ENCODE measurements at places on chromosomes 6 and 20. TPM values are rescaled to one million over a fixed set of nuclear protein-coding genes. Genes with fewer than 3 reads are reported as not detected.

Gene C20orf204
- total RNA-seq = 2.1 TPM

Gene FRMD1
- total RNA-seq = not detected

Gene CPXM1
- 0.14 TPM for total RNA-seq

Gene IL17A
- total RNA-seq = not detected

Gene RHAG
- total RNA-seq = not detected

Gene LRRN4
- total RNA-seq = under 0.01 TPM

Gene BMP2
- total RNA-seq = 41.5 TPM

Gene SLC12A5
- under 0.01 TPM for total RNA-seq

Gene MCM9
- 15.9 TPM for total RNA-seq

Gene SSTR4
- not detected for total RNA-seq

Gene CDH26
- not detected for total RNA-seq

Gene MAFB
- 1.7 TPM for total RNA-seq

Gene KIF16B
- total RNA-seq = 9.4 TPM

Gene HCK
- not detected for total RNA-seq

Gene MUC21
- total RNA-seq = not detected

Gene PSMB1
- total RNA-seq = 363 TPM

Gene COL12A1
- 16.1 TPM for total RNA-seq

Gene CDKAL1
- 26.9 TPM for total RNA-seq

Gene GCNT2
- total RNA-seq = 19.8 TPM

Gene RIPOR2
- not detected for total RNA-seq

Gene ID1
- total RNA-seq = 204 TPM

Gene ARFGAP1
- total RNA-seq = 54.7 TPM

Gene SLC25A27
- 4.2 TPM for total RNA-seq

Gene BTN1A1
- not detected for total RNA-seq

Gene RUNX2
- total RNA-seq = not detected

Gene RNF144B
- 135 TPM for total RNA-seq

Gene RSPH9
- 0.14 TPM for total RNA-seq

Gene PDYN
- not detected for total RNA-seq

Gene SNX9
- total RNA-seq = 61.3 TPM

Gene TRMT6
- total RNA-seq = 8.8 TPM

Gene BIRC7
- 0.27 TPM for total RNA-seq

Gene BPIFB1
- not detected for total RNA-seq

Gene YTHDF1
- 36.2 TPM for total RNA-seq

Gene SLC35D3
- not detected for total RNA-seq

Gene SMIM26
- 77.2 TPM for total RNA-seq

Gene SLCO4A1
- 5.9 TPM for total RNA-seq

Gene SLC22A23
- total RNA-seq = 5.8 TPM

Gene SULF2
- 41.2 TPM for total RNA-seq

Gene ASIP
- not detected for total RNA-seq

Gene FAM83C
- not detected for total RNA-seq

Gene GPSM3
- 11.6 TPM for total RNA-seq

Gene LY6G6D
- total RNA-seq = not detected

All from thoracic aorta endothelial cell (primary cell).